NK-92 treated with Interleukin-12 subunit alpha and Interleukin-12 subunit beta, amount 100 ng/mL, for 24 hours (cell line): ENCODE measurements at places on chromosomes 2 and 18.

- no peak for DNase-seq
Measured at GRCh38 chr2:222569826-222570225, 86.1 kb downstream of the FARSB start.

DNA sequence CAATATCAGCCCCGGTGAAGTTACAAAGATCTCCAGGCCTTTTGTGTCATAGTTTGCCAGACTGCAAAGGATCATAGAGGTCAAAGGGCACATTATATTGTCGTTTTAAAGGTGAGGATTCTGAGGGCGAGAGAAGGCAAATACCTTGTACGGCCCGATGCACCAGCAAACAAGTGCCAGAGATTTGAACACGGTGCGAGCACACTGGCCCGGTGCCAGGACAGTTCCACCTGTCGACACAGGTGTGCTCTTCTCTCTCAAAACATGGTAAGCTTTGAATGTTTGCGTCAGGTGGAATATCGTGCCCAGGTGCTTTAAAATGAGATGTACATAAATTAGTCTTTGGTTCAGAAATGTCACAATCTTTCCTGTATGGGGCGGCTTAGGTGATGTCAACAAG, 776.1 kb upstream of the ID2 start:
- DNase-seq = no peak

DNA sequence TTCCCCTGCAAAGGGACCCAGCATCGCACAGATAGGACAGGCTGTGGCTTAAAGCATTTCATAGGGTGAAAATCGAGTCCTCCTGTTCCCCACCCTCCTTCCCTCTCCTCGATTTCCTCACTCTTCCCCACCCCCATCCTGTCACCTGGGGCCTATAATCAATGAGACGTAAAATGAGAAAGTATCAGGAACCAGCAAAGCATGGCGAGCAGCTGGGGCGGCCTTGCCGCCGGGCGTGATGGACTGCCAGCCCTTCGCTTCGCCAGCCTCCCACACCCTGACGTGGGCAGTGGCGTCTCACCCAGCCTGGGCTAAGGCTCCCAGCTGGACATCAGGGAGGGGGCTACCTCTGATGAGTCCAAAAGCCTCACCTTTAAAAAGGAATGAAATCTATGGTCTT, 11.1 kb downstream of the SLC30A3 start:
- DNase-seq = no peak

- DNase-seq = no peak
Measured at GRCh38 chr2:142834021-142834420, 43.4 kb upstream of the KYNU start.

DNA sequence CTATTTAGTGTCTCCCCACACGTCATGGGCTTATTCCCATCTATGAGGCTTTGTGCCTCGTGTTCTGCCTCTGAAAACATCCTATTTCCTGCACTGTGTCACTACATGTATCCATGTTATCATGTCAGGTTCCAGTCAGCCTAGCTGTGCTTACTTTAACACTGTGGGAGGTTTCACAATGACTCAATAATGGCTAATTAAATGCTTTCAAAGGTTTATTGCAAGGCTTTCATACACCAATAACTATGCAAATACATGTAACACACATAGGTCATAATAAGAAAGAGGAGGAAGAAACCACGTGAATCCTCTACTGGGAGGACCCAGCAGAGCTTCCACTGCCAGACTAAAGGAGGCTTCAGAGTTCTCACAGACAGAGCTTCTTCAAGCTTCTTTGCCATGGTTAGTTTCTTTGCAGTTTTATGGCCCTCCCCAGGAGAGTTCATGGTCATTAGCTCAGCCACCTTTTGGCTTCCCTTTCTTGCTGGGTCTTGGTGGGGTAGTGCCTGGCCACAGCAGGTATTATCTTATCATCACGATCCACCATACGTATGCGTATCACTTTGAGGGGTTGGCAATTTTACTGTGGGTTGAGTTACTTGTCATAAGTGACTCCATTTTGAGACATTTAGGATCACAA, 5.1 kb upstream of the COLEC12 start:
- DNase-seq = no peak

DNA sequence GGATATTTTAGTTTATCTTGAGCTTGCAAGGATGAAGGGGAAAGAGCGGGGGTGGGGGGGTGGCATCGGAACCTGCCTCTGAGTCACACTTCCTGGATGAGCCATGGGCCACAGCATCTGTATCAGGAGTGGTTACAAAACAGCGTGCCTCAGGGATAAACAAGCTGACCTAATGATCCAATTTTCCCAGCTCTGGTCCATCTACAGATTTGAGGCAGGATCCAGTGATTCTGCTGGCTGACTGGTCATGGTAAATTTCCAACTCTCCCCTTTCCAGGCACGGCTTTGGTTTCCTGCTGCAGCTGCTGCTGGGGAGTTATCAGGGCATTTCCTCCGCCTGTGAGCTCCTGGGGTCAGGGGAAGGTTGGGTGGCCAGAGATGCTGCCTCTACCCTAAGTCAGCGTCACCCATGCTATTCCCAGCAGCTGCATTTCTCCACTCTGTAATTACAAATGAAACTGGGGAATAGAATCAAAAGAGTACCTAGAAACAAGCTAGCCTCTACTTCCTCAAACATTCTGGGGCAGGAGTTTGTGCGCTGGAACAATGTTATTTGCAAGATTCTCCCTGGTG, 4.7 kb upstream of the HPCAL1 start:
- no peak for DNase-seq

DNA sequence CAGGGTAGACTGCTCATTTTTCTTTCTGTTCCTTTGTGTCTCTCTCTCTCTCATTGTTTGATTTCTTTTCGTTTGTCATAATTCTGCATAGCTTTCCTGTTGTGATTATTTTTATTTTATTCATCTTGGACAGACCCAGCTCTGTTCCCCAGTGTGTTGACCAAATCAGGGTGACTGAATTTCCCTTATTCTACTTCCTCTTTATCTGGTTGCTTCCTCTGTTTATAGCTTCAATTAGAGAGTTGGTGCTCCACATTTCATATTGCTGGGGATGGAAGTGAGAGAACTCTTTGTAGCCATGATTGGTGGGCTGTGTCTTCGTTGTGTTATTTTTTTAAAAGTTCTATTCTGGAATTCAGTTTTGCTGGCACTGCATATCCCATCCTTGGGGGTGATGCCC, 19.1 kb downstream of the PROKR1 start:
- DNase-seq = no peak
